Activated T-cell treated with anti-CD3 and anti-CD28 coated beads for 1 hour (primary cell): ENCODE measurements at places on chromosomes 4 and X.

DNA sequence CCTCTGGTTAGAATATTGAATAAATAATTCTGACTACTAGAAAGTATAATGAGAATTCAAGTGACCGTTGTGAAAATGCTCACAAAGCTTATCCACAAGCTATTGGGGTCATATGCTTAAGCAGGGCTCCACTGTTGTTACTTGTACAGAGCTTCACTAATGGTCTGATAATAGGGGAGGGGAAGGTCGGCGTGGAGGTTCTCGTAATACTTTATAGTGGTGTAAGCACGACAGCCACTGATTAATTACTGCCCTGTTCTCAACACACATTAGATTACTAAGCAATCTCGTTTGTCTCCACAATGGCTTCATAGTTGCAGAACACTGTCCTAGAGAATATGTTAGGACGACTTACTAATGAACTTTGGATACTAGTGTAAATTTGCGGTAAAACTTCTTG, 11.6 kb downstream of the UNC5C start:
- DNase-seq: no peak

GRCh38 chr4:17120761-17121160, 222.3 kb upstream of the LDB2 start:
- DNase-seq: no peak

DNA sequence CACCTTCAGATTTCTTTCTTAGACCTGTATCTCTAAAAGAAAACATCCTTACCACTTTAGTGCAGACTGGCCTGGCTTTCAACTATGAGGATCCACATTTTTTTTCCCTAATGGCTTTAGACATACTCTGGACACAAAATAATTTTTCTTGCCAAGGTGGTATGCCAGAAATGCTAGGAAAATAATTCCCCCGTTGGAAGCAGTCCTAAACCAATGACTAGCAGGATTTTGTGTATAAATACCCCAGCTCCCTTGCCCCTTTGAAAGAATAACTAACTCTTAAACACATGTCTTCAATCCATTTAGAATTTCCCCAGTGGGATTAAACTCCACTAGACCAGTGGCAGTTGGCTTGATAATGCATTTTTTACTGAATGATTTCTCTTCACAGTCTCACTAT, 500.5 kb upstream of the FTHL17 start:
- DNase-seq: no peak

DNA sequence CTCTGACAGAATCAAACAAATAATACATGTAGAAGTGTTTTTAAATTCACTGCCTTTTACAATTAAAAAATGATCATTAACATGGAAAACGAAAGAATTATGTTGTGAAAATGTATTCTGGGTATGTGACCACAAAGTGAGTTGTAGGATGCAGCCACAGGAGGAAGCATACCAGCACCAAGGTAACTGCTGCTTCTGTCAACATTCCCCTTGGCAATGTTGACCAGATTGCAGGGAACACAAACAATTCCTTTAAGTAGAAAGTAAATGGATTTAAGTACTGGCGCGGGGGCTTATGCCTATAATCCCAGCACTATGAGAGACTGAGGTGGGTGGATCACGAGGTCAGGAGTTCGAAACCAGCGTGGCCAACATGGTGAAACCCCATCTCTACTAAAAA, 1877.9 kb upstream of the PCDH7 start:
- no peak for DNase-seq

GRCh38 chr4:73741031-73741749, 821 bp downstream of the CXCL8 start:
- DNase-seq: no peak

GRCh38 chrX:129593137-129593536, 53.1 kb downstream of the OCRL start:
- no peak for DNase-seq

GRCh38 chr4:105469736-105470135, 4.1 kb downstream of the PPA2 start:
- DNase-seq: no peak

GRCh38 chr4:14221176-14221575, 593.7 kb upstream of the BOD1L1 start:
- no peak for DNase-seq

DNA sequence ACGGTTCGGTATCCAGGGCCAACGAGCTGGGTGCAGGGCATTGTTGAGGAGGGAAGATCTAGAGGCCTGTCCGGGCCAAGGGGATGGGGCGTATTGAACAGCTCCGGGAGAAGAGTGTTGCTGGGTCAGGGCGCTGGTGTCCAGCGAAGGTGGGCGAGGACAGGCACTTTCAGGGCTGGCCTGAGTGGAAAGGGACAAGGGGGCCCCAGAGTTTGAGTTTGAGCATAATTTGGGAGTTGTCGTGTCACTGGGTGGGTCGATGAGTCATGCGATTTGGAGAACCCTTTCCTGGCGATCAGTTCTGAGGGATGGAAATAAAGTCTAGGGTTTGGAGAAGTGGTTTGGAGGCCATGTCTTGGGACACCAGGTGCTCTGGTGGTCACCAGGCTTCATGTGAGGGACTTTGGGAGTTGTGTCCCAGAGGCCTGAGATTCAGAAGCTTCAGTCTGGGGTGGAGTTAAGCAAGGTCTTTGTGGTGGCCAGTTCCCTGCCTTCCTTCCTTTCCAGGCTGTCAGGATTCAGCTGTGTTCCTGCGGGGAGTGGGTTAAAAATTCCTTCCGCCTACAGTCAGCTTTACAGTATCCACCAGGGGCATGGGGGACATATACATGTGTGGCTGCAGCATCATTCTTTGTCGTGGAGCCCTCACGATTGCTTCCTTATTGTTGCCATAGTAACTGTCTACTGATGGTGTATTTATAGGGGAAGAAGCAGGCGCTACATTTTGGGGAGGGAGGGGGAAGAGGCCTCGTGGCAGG, 504 bp downstream of the PRRG3 start:
- no peak for DNase-seq

- DNase-seq: no peak
Observed at GRCh38 chr4:159201168-159201567, 98.3 kb downstream of the RAPGEF2 start.

DNA sequence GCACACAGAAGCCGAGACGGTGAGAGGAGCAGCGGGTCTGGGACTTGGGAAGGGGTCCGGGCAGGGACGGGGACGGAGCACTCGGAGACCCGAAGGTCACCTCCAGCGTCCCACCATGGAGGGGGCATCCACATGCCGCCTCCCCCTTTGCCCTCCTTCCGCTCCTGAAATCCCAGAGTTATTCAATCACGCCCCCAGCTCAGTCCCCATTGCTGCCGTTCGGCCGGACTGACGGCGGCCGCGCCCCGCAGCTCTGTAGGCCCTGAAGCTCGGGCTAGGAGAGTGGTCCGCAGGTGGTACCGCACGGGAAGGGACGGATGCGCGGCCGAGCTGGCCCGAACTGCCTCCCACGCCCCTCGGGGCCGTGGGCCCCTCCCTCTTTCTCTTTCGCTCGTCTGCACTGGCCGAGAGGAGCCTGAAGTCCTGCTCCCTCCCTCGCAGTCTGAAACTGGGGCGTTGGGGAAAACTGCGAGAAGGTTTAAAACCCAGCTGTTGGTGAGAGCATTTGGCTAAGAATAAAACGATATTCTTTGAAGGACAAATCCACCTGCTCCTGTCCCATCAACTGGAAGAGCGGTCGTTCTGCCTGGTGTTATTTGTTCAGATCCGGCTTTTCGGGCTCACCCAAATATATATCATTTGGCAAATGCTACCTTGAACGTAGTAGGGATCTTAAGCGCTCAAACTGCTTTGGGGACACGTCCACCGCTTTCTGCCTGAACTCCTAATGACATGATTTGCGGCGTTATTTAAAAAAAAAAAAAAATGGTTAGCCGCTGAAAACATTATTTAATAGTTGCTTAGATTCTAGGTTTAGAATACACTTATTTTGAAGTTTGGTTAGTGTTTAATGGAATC, 719 bp downstream of the USO1 start:
- DNase-seq: peak; percentile 24

DNA sequence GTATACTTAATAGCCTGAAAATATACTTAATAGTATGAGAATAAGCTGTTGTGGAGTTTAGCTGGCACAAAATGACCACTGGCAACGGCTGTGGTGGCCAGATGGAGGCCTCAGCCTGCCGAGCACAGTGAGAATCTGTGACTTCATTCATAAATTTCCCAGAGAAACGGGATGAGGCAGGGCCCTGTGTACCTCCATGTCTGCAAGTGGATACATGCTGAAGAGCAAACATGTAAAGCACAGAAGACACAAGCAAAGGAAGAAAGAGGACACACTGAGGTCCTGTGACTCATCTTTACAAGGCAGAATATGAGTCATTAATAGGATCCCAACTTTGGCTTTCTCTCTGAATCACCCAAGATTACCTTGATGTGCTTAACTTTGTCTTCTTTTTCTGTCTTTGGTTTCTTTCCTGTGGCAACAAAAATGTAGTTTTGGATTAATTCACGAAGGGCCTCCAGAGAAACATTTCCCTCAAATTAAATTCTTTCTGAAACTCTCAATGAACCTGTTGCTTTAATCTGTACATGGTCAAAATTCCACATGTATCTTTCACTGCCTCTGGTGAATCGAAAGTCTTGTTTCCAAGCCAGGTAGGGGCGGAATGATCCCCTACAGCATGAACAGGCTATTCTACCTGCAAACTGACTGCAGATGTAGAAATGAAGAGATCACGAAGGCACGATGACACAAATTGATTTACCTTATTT, 56.4 kb downstream of the IRF2 start:
- no peak for DNase-seq

DNA sequence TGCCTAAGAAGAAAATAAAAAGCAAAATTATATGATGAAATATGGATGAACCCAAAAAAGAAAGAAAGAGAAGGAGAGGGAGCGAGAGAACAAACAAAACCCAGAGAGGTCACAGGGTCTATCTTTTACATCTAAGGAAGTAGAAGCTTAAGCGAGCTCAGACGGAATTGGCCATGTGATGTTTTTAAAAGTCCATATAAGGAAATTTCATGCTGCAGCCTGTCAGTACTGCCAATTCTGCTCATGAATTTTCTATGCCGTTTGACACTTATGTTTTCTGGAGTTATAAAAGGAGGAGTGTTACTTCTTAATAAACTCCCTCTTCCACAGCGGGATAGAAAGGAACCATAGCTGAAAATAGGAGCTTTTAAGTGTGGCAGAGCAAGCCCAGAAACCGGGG, 32.9 kb upstream of the DCX start:
- no peak for DNase-seq

- DNase-seq: no peak
Observed at GRCh38 chrX:150081076-150081475, 142.8 kb upstream of the EOLA2 start.

- DNase-seq: no peak
Observed at GRCh38 chrX:24498181-24498580, 33.1 kb downstream of the PDK3 start.
